ENCODE measurements at places on chromosomes 16 and 17.

DNA sequence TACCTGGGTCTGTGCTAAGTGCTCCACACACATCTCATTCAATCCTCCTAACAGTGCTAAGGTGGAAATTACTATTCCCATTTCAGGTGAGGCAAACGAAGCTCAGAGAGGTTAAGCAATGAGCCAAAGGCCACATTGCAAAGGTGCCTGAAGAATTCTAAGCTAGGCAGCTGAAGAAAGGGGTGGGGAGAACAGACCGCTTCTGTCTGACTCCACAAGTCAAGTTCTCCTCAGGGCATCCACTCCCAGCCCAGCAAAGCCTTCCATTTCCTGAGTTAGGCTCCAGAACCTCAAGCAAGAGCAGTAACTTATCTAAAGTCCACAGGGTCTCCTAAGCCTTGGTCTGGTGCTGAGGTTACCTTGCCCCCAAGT is 27.0 kb upstream of the MRPS23 start:
- no peak for DNase-seq

- no peak for DNase-seq
Measured at GRCh38 chr16:85193115-85193493, 80.8 kb upstream of the CIBAR2 start.

DNA sequence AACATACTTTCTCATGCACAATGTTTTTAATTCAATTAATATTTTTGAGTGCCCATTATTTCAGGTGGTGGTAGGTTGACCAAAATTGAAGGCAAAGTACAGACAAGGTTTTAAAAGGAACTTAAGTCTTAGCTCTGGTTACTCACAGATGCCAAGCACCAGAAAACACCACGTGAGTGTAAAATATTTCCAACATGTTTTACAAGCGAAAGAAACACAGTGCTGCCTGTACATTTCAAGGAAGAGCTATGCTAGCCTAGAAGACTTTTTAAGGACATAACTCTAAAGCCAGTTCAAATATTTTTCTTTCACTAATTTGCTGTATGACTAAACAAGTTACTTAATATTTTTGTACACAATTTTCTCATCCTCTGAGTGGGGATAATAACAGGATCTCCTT is 736.4 kb upstream of the GOT2 start:
- DNase-seq = no peak

DNA sequence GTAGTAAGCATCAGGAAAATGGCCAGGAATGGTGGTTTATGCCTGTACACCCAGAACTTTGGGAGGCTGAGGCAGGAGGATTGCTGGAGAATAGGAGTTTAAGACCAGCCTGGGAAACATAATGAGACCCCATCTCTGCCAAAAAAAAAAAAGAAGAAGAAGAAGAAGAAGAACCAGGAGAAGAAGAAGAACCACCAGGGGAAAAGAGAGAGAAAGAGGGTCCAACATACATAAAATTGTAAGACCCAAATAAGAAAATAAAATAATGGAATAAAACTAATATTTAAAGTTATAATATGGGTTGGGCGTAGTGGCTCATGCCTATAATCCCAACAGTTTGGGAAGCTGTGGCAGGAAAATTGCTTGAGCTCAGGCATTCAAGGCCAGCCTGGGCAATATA is 408.4 kb downstream of the ZFHX3 start:
- DNase-seq = no peak

- no peak for DNase-seq
Measured at GRCh38 chr16:11738742-11739544, 3.7 kb downstream of the TXNDC11 start.

DNA sequence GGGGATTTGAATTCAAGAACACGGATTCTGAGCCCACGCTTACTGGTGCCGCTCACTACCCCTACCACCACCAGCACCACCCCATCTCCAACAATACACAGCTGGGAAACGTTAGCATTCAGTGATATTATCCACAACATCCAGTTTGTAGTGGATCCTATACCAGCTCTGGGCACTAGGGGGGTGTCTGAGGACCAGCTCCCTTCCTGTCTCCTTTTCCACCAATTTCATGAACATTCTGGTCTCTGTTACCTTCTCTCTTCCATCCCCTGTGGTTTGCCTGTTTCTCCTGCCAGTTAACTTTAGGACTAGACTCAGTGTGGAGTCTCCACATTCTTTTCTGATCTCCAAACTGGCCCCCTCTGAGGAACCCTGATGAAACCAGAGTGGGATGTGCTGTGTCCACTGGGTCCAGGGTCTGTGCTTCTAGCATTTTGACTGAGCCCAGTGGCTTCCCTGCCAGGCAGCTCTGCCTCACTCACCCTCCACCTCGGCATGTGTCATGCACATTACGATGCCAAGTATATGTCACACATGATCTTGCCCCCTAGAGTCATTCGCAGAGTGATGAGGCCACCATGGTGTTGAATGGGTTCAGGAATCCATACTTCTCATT is 187.0 kb upstream of the CDH13 start:
- no peak for DNase-seq

GRCh38 chr17:29956225-29956624 is 14.8 kb downstream of the EFCAB5 start:
- DNase-seq = no peak
